ENCODE measurements at places on chromosomes 5 and 9. TPM values are rescaled to one million over a fixed set of nuclear protein-coding genes. Genes with fewer than 3 reads are reported as not detected.

DNA sequence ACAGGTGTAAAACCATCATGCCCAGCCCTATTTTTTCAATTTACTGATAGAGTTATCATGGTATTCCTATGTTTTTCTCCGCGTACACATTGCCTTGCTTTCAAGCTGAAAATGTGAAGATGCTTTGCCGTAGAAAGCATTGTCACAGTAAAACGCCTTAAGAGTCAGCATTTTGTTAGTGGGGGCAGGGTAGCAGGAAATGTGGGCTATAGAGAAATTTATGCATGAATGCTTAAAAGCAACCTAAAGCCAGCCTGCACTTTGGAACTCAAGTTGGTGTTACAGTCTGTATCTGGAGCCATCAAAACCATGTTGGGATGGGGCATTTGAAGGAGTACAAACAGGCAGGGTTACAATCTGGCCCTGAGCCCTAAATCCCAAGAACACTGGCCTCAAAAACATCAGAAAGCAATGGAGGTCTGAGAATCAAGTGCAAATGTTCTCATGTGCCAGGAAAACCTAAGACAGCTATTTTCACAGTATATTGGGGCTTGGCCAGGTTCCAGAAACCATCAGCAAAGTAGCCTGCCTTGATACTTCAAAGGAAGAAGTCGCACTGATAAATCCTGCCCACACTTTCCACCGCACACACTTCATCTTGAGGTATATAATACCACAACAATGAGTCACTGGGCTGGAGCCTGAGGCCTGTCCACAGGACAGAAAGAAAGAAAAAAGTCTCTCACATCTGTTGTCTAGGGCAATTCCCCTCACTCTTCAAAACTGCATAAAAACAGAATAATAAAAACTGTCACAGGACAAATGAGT lies 313.8 kb downstream of the ENC1 start:
- DNase-seq, result peak; percentile 96

DNA sequence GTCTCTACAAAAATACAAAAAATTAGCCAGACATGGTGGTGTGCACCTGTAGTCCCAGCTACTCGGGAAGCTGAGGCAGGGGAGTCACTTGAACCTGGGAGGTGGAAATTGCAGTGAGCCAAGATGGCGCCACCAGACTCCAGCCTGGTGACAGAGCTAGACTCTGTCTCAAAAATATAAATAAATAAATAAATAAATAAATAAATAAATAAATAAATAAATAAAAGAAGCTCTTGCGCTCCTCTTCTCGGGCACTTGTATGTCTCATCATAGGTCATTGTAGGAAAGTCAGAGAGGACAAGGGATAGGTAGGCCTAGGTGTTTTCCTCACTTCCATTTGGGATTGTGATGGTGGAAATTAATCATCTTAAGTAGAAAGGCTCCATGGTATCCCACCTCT lies 252.8 kb downstream of the PIK3R1 start:
- no peak for DNase-seq

DNA sequence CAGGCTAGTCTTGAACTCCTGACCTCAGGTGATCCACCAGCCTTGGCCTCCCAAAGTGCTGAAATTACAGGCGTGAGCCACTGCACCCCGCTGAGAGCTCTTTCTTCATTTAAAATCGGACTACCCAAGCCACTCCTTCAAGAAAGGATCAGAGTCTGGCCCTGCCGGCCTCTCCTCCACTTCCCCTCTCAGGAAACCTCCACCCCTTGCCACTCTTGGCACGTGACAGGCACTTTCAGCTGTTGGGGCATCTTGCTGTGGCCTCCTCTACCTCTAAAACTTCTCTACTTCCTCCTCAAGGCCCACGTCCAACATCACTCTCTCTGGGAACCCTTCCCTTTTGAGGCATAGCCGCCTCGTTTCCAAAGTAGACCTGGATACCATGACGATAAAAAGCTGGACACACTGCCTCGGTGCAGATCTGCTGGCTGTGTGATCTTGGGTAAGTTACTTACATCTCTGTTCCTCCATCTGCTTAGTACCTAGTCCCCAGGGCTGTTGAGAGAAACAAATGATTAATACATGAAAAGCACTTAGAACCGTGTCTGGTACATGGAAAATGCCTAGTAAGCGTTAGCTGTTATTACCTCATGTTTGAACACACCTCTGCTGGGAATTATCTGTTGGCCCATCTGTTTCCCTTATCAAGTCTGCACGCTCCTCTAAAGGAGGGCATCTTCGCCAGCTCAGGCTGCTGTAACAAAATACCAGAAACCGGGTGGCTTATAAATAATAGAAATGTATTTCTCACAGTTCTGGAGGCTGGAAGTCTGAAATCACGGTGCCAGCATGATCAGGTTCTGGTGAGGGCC lies 55.3 kb downstream of the SMIM23 start:
- DNase-seq, result no peak

DNA sequence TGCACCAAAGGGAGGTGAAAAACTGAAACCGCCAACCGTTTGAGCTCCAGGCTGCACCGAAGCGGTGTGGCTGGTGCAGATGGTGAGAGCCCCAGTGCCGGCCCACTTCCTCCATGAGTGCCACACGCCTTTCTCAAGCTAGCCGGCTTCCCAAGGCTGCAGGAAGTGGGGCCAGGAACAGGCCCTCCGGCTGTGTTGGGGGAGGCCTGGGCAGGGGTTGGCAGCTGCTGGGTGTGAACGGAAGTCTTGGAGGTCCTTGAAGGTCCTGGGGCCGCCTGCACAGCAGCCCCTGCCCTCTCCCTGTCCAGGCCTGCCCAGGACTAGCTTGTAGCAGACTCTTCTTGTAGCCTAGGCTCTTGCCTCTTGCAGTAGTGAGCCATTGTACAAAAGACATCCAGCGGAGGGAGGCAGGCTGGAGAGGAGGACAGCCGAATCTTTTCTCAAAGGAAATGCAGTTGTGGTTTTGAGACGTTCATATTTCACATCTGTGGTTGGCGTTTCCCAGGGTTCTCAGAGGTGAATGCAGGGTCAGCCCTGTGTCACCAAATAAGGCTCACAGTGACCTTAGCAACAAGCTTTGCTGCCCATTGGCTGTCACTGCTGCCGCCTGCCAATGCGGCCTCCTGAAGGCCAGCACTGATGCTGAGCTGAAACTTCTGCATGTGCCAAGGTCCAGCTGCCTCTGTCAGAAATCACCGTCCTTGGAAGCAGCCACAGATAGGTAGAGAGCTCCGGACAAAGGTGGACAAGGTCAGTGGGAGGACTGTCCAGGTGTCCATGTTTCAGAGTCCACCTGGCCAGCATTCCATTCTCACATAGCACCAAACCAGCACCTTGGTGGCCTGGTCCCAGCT lies 23.9 kb downstream of the IRF1 start:
- DNase-seq, result no peak

DNA sequence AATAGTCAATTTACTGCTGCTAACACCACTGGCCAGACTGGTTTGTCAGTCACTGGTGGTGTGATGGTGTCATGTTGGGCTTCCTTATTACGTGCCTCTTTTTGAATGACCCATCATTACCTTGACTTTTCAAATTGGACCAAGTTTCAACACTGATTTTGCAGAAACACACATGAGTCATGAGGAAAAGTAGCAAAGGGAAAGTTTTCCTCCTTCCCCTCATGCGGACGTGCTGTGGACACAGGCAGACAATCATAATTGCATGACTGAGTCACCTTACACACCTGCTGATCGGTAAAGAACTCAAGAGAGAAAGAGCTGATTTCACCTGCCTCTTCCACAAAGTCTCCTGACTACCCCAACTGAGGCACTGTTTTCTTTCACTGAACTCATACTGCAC lies 324.5 kb downstream of the ARRDC3 start:
- DNase-seq, result peak; percentile 95

DNA sequence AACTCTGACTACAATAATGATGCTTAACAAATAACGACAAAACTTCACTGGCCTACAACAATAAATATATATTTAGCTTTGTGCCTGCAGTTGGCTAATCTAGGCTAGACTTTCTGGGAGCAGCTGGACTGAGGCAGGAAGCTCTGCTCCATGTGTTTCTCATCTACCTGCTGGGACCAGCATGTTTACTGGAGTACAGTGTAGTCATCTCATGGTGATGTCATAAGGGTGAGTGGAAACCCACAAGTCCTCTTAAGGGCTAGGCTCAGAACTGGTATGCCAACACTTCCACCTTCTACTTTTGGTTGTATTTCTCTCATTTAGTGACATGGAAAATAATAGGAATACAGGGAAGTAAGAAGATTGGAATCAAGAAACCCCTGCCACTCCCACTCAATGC lies 85.7 kb upstream of the NIPBL start:
- peak; percentile 11 for DNase-seq

- no peak for DNase-seq
These were observed 17.8 kb downstream of the PHF2 start for GRCh38 chr9:93594041-93594756.

GRCh38 chr5:15691521-15691920 lies 191.5 kb downstream of the FBXL7 start:
- no peak for DNase-seq

GRCh38 chr5:37619353-37619752 lies 220.5 kb downstream of the GDNF start:
- DNase-seq, result peak; percentile 11

DNA sequence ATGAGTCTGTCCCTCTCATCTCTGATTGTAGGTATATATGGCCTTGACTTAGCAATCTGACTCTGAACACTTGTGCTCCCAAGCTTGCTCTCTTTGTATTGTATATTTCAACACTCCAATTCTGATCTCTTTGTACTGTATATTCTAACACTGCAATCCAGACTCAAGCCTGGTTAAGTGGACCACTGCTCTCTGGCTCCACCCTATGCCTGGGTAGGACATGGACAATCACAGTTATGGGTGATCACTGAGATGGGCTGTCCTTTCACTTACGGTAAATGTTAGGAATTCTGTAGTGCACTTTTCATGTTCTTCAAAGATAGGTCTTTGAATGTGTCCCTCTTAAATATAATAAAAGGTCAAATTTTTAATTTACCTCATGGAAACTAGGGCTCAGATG lies 165.1 kb downstream of the TLR4 start:
- DNase-seq, result no peak

GRCh38 chr5:124745928-124746915 lies at the start of gene ZNF608:
Gene ZNF608, minus strand, starts transcription at chr5:124746639. Its CDS starts 1,650 bp downstream, at chr5:124744989.
- DNase-seq, result peak; percentile 85

The ROR2 gene
- total RNA-seq, result 4.4 TPM

DNA sequence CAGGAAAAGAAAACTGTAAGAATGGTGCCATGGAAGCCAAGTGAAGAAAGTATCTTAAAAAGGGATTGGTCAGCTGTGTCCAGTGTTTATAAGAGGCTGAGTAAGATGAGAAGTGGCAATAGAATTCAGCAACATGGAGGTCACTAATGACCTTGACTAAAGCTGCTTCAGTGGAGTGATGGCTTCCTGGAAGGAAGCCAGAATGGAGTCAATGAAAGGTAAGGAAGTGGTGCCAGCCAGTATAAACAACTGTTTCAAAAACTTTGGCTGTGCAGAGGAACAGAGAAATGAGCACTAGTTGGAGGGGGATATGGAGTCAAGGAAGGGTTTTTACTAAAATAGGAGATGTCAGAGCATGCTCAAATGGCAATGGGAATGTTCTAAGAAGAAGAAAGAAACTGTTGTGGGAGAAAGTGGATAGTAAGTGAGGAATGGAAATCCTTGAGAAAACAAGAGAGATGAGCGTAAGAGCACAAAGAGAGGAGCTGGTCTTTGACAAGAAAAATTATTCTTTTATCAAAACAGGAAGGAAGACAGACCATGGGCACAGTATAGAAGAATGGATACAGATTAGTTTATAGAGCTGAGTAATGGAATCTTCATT lies 11.1 kb upstream of the NRG2 start:
- peak; percentile 81 for DNase-seq

All from renal cortical epithelial cell (primary cell).